ENCODE measurements at places on chromosomes 2 and 18. TPM values are rescaled to one million over a fixed set of nuclear protein-coding genes. Genes with fewer than 3 reads are reported as not detected.

DNA sequence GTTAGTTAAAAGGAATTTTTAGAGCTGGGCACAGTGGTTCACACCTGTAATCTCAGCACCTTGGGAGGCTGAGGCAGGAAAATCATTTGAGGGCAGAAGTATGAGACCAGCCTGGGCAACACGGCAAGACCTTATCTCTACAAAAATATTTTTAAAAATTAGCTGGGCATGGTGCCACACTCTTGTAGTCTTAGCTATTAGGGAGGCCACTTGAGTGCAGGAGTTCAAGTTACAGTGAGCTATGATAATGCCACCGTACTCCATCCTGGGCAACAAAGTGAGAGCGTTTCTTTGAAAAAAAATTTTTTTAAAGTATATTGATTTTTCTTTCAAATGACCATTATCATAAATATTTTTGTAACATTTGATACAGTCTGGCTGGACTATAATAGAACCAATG lies 93.6 kb upstream of the FAM117B start:
- DNase-seq = no peak

GRCh38 chr18:38022234-38022633 lies 456.6 kb upstream of the CELF4 start:
- no peak for DNase-seq

GRCh38 chr2:49067971-49068370 lies 86.3 kb downstream of the FSHR start:
- no peak for DNase-seq

DNA sequence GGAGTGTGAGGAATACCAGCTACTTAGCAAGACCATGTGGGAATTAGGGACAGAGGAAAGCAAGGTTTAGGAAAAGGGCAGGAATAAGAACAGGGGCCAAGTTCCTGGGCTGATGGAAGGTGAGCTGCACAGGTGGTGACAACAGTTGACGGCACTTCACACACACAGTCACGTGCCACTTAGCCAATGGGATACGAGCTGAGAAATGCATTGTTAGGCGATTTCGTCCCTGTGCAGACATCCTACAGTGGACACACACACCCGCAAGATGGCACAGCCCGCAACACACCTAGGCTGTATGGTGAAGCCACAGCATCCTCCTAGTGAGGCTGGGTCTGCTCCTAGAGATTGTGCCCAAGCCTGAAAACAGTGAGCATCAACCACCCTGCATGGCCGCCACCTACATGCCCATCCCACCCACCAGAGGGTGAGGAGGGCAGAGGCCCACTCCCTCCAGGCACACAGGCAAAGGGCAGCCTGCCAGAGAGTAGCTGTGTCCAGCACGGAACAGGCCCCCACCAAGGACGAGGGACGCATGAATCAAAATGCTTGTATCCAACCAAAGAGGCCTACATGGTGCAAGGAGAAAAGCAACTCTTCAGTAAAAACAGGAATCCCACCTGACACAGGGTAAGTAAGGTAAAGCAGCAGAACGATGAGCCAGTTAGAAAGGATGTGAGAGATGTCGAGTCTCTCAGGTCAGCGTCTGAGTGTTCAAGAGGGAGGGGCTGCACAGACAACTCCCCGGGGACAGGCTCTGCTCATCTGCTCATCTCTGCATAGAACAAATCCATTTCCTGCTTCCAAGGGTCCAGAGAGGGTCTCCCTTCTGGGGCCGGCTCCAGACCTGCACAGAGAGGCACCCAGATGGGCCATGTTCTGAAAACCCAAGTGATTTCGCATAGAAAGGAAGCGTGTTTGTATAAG lies 51.3 kb downstream of the ZNF516 start:
- no peak for DNase-seq

DNA sequence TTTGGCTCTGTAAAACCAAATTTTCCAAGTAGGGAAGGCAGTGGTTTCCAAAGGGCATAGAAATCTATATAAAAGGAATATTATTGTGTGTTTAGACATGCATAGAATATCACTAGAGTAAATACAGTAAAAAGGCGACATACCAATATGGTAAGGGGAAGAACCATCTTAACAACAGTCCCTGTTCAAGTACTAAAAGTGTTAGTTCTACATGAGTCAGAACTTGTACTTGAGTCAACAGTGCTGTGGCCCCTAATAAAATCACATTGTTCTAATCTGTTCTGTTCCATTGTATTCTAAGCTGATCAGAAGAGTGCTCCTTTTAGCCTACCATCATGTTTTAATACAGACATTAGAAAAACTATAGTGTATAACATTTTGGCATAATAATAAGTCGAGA lies 36.1 kb upstream of the TNFRSF11A start:
- no peak for DNase-seq

- peak; percentile 61 for DNase-seq
Measured at GRCh38 chr2:86584151-86584913, 21.1 kb upstream of the CHMP3 start.

DNA sequence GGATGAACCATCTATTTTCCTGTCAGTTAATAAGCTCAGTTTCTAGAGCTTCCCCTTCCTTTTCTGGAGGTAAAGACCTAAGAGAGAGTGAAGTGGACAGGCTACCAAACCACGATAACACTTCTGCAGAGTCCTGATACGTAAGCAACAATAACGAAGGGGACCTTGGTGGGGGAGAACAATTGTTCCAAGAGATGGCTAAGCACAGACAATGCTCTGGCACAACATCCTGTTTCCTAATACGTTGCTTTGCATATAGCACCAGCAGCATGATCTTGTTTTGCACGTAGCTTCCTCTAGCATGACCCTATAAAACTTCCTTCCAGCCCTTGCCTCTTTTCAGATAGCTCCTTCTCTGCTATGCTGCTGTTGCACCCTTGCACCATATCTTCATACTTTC lies 247.3 kb downstream of the RAD51AP2 start:
- no peak for DNase-seq

DNA sequence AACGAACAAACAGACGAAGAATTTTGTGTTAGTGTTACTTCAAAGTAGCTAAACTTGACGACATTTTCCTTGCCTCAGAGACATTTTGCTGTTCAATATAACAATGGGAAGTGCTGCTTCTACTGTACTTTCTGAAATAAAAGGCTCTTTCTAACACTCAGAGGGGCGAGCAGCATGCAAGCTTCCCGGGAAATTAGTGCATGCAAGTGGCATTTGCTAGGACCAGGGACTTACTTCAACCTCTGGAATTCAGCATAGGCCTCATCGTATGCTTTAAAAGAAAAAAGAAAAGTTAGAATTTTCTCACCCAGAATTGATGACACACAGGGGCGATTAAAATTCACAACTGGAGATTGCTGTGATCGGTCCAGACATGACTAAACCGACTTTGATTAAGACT lies 62.5 kb upstream of the LPIN2 start:
- DNase-seq = no peak

GRCh38 chr18:8366070-8366469 lies 243.2 kb upstream of the RAB12 start:
- DNase-seq = no peak

DNA sequence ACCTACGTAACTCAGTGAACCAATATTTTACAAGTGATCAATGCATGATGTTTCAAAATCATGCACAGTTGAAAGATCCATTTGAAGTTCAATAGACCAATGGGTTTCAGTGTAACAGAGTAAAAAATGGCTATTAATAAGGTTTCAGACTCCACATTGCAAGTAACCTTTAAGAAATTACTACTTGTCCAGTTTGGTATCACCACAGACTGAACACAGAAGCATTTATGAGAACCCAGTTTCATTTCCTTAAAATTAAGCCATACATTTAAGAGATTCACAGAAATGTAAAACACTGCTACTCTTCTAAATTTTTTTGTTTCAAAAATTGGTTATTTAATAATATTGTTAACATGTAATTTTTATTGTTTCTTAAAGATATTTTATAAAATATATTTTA lies 98.9 kb upstream of the CHRNA1 start:
- DNase-seq = no peak

GRCh38 chr18:35097195-35097594 lies 56.0 kb downstream of the MAPRE2 start:
- DNase-seq = no peak

- DNase-seq = no peak
Measured at GRCh38 chr2:239608723-239609122, 207.9 kb upstream of the HDAC4 start.

DNA sequence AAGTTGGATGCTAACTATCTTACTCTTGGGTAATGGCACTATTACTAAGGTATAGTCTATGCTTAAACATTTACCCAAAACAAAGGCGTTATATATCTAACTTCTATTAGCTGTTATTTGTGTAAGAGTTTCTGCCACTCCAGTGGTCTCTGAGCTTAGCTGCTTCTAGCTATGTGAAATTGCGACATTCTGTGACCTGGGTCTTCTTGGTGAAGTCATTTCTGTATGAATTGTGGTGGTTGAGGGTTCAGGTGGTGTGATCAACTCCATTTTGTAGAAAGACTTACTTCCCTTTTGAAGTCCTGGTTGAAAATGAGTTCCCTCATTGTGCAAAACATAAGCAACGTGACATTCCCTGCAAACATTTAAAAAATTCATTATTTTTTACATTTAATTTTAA lies 221.6 kb downstream of the PIK3C3 start:
- no peak for DNase-seq

GRCh38 chr18:36580874-36581750 lies 247.7 kb downstream of the TPGS2 start:
- DNase-seq = peak; percentile 87

DNA sequence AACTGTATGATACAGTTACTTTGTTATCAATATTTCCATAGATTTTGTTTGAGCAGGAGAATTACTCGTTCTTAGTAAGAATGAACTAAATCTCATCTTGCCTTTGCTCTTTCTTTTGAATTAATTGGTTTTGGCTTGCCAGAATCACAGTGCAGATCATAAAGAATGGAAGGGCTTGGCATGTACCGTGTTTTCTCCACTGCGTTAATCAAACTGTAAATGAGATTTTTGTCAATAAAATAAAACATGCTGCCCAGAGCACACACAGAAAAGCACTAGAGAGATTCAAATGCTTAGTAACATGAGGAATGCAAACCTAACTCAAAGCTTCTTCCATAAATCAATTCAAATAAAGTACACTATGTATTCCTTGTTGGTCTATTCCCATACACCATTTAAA lies 229.6 kb upstream of the CDH2 start:
- DNase-seq = no peak

- DNase-seq = no peak
Measured at GRCh38 chr2:99205491-99205890, 24.5 kb downstream of the MRPL30 start.

- DNase-seq = no peak
Measured at GRCh38 chr2:73730810-73731209, 6.3 kb downstream of the TPRKB start.

DNA sequence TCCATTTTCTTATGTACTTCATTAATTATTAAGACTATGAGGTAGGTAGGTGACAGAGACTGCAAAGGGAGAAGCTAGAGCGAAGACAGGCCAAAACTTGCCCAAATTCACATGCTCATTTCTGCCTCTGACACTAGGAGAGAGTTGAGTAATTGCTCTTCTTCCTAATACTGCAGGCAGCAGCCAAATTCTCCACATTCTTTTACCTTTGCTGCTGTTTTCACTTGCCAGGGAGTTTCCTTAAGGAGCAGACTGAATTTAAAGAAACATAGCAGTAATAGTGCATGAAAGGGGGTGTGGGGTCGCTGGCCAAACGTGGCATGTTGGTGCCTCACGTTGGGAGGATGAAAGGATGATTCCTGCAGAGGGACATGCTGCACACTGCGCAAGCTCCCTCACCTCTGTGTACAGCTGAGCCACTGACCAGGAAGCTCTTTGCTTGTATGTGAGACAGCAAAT lies 12.3 kb downstream of the CRIM1 start:
- DNase-seq = no peak

DNA sequence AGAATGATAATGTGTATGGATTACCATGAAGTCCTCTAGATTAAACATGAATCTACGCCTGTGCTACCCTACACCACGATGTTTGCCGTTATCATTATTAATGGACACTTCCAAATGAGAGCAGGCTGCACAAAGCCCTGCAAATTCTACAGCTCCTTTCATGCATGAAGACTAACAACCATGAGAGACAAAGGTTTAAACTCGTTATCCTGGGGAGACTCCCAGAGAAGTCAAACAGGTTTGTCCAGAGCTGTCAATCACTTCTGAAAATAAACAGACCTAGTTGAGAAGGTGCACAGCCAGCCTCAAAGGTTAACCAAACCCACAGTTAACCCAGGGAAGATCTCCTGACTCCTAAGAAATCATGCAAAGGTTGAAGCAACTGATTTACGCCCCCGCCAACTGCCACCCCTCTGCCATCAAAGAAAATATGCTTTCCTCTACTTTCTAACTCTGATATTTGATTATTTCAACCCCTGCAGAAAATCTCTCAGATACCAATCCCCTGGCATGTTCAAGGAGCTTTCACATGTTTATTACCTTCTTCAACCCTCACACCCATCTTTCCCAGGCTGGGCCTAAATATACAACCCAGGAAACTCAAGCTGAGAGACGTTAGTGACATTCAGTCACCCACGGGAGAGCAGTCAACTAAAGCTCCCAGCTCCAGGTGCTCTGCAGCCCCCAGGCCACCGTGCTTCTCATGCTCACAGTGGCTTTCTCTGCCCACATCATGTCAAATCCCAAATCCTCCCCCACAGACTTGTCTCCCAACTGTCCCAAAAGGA lies 35.9 kb downstream of the MYO5B start:
- no peak for DNase-seq

- no peak for DNase-seq
Measured at GRCh38 chr18:13610555-13611141, 115.7 kb downstream of the FAM210A start.

DNA sequence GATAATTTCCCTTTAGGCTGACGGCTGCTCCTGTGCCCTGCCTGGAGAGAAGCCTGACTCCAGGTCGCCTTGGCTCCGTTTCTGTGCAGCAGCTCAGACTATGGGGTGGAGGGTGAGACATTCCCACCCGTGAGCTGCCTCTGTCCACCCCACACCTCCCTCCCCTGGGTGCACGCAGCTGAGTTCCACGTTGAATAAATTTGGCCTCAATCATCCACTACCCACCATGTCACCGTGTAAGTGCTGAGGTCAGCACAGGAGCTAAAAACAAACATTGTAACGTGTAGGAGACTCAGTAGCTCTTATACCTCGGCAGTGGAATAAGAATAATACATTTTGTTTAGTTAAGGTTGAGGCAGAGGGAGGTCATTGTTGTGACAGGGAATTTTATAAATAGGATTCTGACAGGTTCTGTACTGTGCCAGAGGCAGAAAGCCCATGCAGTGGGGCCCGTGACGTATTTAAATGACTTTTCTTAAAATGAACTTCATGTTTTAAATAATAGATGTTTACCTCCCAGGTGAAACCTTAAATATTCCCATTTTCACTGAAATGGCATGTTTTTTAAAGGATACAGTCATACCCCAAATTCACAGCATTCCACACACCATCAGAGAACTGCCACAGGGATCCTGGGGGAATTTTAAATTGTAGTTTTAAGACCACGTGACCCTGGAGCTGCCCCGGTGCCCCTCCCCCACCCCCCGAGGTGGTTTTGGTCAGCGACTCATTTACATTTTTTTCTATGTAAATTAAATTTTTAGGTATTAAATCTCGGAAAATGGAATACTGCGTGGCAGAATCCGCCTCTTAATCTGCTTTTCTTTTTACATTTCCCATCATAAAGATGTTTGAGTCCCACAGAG lies 50.2 kb downstream of the NFATC1 start:
- no peak for DNase-seq

Gene NYAP2
- not detected for total RNA-seq

Gene CXCR1
- not detected for total RNA-seq

Gene ANKRD30B
- total RNA-seq = not detected

Gene TFPI
- not detected for total RNA-seq

Gene RPRM
- total RNA-seq = not detected

Gene QPCT
- 0.26 TPM for total RNA-seq

Gene GPR17
- not detected for total RNA-seq

Gene SCYGR4
- total RNA-seq = not detected

All from HT1080 (cell line).